ENCODE measurements at places on chromosomes 7 and 10. TPM values are rescaled to one million over a fixed set of nuclear protein-coding genes. Genes with fewer than 3 reads are reported as not detected.

- no peak for DNase-seq
Measured at GRCh38 chr10:108014902-108015177, 850.3 kb upstream of the SORCS1 start.

- peak; percentile 40 for DNase-seq
Measured at GRCh38 chr7:99679400-99680191, at the start of gene CYP3A5. CYP3A5 (minus strand) TSS chr7:99679996; CDS start chr7:99679896, 100 bp downstream.

- no peak for DNase-seq
Measured at GRCh38 chr7:83267141-83267631, 104.5 kb upstream of the PCLO start.

GRCh38 chr10:94591461-94592205 lies 46.0 kb downstream of the HELLS start:
- DNase-seq = no peak

GRCh38 chr10:95540514-95541052 lies 20.6 kb downstream of the SORBS1 start:
- DNase-seq = no peak

DNA sequence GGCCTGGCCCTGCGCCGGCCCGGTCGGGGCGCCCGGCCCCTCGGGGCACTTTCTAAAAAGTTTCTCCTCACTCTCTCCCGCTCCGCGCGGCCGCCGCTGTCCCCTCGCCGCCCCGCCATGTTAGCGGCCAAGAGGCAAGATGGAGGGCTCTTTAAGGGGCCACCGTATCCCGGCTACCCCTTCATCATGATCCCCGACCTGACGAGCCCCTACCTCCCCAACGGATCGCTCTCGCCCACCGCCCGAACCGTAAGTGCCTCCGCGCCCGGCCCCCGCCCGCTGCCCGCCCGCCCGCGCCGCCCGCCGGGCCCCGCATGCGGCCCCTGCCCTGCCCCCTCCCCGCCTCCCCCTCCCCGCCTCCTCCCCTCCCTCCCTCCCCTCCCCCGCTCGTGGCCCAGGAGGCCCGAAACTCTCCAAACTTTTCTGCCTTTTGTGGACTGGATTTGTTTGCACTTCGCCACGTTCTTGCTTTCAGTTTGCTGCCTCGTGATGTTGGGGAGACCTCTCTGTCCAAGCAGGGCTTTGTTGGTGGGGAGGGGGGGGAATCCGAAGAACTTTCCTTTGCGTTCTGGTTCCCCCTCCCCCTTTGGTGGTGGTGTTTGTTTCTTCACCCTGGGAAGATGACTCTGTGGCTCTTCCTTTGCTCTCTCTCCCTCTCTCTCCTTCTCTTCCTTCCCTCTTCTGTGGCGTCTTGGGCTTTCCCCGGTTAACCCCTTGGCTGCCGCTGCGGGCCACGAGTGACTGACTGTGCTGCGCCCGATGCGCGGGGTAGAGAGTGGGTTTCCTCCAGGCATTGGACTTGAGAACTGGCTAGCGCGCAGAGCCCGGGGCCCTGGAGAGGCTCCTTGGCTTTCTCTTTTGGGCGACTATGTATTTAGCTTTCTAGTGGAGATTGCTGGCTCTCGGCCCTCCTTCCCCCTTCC lies 1.6 kb downstream of the TCF7L2 start:
- peak; percentile 63 for DNase-seq

GRCh38 chr7:130708001-130708400 lies 21.7 kb upstream of the TSGA13 start:
- DNase-seq = no peak

GRCh38 chr10:52068485-52068884 lies 245.6 kb upstream of the DKK1 start:
- no peak for DNase-seq

DNA sequence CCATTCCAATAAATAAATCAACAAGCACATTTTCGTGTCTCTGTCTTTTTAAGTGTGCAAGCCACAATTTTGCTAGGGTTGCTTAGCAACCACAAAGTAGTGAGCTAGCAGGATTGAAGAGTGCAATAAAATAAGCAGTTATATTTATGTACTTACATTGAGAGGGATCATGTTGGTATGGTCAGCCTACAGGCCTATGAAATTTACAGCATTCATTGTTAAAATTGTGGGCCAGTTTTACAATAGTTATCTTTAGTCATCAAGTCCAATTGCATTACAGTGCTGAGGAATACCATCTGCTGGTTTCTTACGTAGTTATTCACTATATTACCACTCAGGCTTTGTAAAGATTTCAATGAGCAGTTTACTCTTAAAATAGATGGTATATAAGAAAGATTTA lies 192.5 kb upstream of the POT1 start:
- no peak for DNase-seq

- peak; percentile 90 for DNase-seq
Measured at GRCh38 chr10:130028465-130028819, 64.4 kb upstream of the EBF3 start.

- DNase-seq = no peak
Measured at GRCh38 chr7:154871507-154871906, 131.4 kb downstream of the PAXIP1 start.

GRCh38 chr10:59177031-59177797 lies 771 bp downstream of the PHYHIPL start:
- DNase-seq = peak; percentile 59

GRCh38 chr7:133517766-133518165 lies 264.9 kb downstream of the EXOC4 start:
- no peak for DNase-seq

- no peak for DNase-seq
Measured at GRCh38 chr7:147579148-147579547, 1011.4 kb upstream of the C7orf33 start.

Gene CNNM2
- 4.3 TPM for total RNA-seq

Gene LBX1
- total RNA-seq = not detected

Gene GTF2IRD1
- 4.8 TPM for total RNA-seq

Gene AGAP4
- 3.0 TPM for total RNA-seq

Gene THSD7A
- total RNA-seq = under 0.01 TPM

Gene OR2A25
- not detected for total RNA-seq
